GM10248 (cell line): ENCODE measurements at places on chromosomes 5 and 9.
A peak's percentile ranks its signal among the peaks of the same experiment; 100 is the strongest.

DNA sequence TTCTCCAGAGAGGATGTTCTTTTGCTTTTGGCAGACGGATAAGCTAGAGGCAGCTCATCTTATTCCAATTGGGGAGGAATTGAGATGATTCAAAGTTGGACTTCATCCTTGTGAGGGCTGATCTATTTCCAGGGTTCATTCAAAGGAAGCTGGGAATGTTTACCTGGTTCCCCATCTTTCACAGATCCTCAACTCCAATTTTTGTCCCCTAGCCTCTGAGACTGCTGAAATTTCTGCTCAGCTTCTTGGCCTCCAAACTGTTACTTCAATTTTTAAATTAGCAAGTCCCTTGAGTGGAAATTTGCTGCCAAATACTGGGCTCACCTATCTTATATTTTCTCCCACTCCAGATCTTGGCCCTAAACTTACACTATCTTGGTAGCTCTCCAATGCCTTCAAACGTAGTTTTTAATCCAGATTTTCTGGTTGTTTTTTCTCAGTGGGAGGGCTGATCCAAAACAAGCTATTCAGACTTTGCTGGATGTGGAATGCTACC, 93.9 kb upstream of the NEK6 start:
- no peak for DNase-seq

- DNase-seq, result no peak
Measured at GRCh38 chr5:54018438-54018837, 291.9 kb downstream of the ARL15 start.

GRCh38 chr9:98551511-98552286, 157.0 kb downstream of the GABBR2 start:
- DNase-seq, result no peak

DNA sequence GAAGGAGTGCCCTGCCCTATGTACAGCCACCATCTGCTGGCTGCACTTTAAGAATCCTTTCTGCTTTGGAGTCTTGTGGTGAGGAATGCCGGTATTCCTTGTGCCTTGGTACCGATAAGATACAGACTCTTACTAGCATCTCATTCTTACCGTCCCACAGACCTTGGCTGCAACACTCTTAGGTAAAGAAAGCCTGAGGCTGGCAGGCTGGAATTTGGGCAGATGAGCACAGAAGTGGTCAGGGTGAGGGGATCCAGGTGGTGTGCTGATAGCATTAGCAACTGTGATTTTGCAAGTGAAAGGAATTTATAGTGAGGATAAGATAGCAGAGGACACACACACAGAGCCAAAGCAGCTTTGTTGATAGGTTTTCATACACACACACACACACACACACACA, 198.1 kb downstream of the ENC1 start:
- no peak for DNase-seq

DNA sequence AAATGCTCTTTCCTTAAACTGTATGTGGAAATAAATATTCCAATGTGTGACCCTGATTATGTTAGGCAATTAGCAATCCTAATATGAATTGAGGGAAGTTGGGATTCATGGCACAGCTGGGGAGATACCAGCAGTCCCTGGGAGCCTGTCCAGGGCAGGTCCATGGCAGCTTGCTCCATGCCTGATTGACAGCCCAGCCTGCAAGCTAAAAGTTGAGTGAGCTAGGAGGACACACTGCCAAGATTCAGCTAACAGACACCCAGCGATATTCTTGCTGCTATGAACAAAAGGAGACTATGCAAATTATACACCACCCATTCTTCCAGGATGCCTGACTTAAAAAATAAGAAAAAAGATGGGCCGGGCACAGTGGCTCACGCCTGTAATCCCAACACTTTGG, 6.2 kb downstream of the TGFBI start:
- no peak for DNase-seq

DNA sequence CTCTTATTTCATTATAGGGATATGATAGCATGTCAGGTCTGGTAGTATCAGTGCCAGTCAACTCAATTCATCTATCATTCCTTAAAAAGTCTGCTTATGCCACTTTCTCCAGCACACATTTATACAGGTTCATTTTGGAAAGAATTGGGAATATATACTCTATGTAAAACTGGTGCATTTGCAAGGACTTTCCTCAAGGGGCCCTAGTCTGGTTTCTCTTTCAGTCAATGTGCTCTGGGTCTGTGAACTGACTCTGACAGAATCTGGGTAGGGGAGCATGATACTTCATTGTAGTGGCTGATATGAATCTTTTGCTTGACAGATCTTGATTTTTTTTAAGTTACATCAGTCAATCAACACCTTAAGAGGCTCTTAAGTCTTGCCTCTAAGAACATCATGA, 313.9 kb downstream of the HTR1A start:
- no peak for DNase-seq

- DNase-seq, result no peak
Measured at GRCh38 chr5:53607886-53608285, 47.4 kb downstream of the NDUFS4 start.

- no peak for DNase-seq
Measured at GRCh38 chr9:133770076-133770777, 32.1 kb upstream of the SARDH start.

GRCh38 chr5:108278285-108279240, 103.3 kb downstream of the FBXL17 start:
- DNase-seq, result no peak

GRCh38 chr5:131460867-131461572, 174.0 kb downstream of the RAPGEF6 start:
- no peak for DNase-seq

- DNase-seq, result no peak
Measured at GRCh38 chr5:119243888-119244287, 111.9 kb upstream of the TNFAIP8 start.

DNA sequence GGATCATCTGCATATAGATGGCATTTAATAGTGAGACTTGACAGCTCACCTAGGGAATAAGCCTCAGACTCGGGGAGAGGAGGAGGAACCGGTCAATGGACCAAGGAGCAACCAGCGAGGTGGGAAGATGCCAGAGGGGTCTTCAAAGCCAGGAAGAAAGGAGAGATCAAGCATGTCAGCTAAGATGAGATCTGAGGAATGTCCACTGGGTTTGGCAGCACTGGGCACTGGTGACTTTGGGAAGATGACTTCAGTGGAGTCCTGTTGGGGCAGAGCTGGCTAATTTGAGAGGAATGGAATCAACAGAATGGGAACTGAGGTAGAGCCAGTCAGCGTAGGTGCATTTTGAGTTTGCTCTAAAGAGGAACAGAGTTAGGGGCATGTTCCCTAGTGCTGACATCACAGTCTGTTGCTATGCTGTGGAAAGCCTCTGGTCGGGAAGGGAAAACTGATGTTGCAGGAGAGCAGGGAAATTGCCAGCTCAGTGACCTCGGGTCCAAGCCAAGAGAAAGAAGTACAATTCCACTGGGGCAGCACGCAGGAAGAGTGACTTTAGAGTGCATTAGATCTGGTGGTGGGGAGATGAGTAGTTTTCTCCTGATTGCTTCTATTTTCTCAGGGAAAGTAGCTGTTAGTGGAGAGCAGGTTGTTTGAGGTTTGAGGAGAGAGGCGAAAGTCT, 56.9 kb downstream of the ZNF618 start:
- DNase-seq, result no peak

DNA sequence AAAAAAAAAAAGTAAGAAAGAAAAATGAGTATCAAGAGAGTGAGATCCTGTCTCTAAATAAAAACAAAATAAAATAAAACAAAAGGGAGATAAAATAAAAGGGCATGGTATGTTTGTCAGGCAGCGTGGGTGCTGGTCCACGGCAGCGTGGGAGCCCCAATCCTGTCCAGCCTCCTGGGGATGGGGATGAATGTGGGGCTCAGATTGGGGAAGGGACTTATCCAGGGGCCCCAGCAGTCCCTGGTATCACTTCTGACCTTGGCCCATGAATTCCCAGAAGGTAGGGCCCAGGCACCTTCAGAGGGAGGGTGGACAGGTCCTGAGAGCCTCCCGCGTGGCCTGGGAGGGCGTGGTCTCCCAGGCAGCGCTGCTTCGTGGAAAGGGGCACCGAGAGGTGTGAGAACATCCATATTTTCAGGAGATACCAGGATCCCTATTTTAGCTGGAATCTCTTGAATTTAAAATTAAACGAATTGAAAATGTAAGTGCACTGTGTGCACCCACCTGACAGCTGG, 71.2 kb downstream of the ZNF354C start:
- DNase-seq, result no peak

- DNase-seq, result no peak
Measured at GRCh38 chr5:145683431-145683830, 151.7 kb downstream of the PRELID2 start.

- no peak for DNase-seq
Measured at GRCh38 chr9:68941780-68942459, 72.0 kb downstream of the PRKACG start.

GRCh38 chr9:84375954-84376353, 35.4 kb upstream of the SLC28A3 start:
- DNase-seq, result no peak

DNA sequence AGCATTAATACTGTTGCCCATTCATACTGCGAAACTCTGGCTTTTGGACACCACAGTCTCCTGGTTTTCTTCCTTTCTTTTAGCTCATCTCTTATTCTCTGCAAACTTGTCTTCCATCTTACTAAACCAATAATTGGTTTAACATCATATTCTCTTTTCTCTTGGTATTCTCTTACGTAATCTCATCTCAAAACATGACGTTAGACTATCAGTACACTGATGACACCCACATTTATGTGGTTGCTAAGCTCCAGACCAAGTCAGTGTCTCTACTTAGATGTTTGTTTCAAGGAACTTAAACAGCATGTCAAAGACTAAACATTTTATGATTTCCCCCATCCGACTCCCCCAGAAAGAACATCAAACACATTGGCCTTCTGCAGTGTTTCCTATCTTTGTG, 2.1 kb downstream of the PRRC1 start:
- no peak for DNase-seq

DNA sequence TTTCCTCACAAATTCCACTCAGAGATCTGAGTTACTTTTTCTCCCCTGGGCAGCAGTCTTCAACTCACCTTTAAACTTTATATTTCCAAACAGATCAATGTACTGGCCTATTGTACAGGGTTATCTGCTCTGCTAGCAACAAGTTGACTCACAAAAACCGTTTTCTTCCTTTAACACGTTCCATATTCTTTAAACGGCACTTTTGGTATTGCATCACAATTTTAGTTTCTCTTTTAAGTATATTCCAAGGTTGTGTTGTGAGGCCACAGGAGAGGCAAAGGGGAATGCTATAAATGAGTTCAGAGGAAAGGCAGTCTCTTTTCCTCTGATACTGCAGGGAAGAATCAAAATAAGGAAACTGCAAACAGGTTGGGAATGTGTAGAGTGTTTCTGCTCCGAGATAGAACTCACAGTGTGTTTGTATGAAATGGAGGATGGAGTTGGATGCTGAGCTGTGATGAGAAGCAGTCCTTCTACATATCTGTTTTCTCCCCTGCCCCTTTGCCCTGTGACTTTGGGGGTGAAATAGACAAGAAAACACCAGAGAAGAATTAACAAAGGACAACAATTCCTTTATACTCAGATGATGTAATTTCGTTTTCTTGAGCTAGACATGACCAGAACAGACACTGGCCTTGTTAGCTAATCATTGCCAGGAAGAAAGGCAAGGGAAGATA, 9.9 kb upstream of the ALDOB start:
- DNase-seq, result no peak

- no peak for DNase-seq
Measured at GRCh38 chr9:2743937-2744529, 26.7 kb downstream of the KCNV2 start.

DNA sequence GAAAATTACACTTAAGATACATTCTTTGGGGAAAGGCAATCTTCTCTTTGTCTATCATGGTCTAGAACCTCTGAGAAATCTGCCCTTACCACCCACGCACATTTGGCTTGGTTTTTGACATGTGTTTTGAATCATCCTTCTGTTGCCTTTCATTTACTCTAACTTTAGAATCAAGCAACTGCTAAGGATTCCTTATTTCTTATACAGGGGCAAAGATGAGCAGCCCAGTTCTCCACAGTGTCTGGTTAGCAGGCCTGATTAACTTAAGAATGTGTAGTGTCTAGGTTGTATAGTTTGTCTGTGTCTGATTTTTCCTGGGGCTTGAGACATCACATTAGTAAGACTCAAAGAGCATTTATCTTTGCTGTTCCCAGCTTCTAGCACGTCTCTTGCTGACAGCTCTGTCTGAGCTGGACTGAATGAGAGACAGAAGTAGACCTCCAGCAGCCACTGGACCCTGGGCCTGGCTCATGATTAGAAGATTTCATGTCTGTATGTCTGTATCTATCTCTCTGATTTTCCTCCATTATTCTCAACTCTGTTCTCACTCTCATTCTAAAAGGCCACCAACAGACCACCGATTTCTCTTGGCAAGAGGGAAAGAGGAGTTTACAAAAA, 31.8 kb upstream of the PCA3 start:
- no peak for DNase-seq

GRCh38 chr9:122056484-122056883, 36.6 kb downstream of the TTLL11 start:
- no peak for DNase-seq

- no peak for DNase-seq
Measured at GRCh38 chr5:58407042-58407719, 52.7 kb downstream of the PLK2 start.

- no peak for DNase-seq
Measured at GRCh38 chr9:2213830-2214468, 198.8 kb downstream of the SMARCA2 start.

DNA sequence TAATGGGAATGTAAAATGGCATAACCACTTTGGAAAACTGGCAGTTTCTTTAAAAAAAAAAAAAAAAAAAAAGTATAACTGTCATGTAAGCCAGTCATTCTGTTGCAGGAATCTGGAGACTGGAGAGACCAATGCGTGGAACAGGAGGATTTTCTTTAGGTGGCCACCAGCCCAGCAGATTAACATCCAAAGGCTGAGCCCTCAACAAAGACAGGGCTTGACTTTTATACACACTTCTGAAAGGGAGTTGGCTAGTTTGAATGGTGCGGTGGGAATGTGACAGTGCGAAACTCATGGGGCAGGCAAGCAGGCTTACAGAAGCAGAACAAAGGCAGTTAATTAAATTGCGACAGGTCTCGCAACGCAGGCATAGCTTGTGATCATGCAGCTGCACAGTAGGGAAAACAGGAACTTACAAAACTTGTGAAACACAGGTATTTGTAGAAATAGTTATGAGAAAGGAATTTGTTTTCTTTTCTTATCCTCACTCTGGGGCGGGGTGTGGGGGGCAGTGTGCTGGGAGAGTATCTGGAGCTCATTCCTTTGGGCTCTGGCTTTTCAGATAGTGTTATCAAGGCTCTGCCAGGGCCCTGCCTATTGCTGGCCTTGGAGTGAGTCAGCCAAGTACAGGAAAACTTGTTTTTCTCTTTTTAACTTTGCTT, 12.0 kb downstream of the UIMC1 start:
- DNase-seq, result peak; percentile 30

DNA sequence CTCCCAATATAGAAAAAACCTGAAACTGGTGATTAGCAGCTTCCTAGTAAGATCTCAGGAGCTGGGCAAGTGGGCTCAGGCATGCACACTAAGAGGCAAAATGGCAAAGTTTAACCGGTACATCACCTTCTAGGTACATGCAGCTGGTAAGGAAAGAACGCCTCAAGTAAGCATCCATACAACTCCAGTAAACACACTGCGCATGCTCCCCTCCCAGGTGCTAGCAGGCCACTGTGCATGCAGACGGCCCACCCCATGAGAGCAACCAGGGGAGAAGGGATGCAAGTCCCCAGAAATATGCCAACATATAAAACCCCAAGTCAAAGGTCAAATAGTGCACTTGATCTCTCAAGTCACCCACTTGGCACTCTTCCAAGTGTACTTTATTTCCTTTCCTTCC, 228.6 kb upstream of the KIF2A start:
- DNase-seq, result no peak
